ENCODE measurements at places on chromosomes 5 and 9.

DNA sequence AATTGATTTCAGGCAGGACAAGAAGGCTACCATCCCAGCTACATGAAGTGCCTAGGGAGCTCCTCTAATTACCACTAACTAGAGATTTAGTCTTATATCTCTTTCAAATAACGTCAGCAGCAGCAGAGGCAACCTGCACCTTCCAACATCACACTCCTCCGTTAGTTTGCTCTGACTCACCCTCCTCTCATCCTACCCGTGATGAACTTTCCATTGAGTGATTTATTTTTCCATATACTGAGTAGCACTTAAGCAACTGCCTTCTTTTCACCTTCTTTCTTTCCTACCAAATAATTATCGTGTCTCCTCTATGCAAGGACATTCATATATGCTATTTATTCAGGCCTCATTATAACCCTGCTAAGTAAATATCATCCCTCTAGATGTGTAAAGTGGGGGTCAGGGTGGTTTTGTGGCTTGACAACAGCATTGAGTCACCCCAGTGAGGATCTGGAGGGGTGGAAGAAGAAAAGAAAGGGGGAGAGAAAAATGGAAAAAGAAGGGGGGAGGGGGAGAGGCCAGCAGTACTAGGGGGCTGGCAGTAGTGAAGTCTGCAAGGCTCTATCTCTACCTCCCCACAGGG lies 64.6 kb upstream of the CAST start:
- DNase-seq: no peak

DNA sequence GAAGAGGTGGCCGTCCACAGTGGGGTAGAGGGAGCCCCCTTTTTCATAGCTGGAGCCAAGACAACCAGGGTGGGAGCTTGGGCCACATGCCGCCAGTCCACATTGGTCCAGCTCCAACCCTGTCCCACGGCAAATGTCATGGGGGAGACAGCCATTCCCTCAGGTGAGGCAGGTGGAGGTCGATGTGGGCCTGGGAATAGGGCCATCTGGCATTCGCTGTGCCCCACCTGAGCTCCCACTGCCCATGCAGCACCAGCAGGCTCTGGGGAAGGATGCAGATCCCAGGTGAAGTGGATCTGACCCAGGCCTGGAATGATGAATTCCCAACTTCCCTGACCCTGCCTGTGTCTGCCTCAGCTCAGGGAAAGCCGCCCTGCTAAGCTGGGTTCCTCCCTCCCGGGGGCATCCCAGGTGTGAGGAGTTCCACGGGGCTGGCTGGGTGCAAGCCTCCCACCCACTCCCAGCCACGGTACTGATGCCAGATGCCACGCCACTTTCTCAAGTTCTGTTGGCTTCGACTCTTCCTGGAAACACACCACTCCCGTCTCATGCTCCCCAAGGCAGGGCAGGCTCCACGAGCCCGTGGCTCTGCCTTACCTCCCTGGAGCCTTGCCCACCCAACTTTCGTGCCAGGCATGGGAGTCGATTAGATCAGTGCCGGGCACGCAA lies 25.2 kb upstream of the FCN2 start:
- no peak for DNase-seq

DNA sequence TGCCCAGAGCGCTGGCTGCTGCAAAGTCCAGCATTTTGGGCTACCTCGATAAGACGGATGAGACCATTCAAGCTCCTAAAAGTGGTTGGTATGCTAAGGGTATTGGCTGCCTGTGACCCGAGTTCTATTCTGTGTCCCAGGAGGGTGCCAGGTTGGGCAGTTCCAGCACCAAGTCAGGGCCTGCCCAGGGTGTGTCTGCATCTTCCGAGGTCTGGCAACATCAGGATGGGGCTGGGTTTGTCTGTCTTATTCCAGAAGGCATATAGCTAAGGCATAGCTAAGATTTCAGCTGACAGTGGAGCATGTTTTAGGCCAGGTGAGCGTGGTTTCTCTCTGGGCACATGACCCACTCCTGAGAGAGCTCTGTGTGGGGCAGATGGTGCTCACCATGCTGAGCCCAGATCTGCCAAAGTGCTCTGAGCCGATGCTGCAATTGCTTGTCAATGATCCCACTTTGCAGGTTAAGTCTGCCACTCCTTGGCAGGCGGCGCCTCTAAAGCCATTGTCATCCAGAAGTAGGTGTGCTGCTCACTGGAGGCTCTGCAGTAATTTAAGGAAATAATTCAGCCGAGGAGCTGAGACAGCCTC lies 7.8 kb downstream of the SLC9A3 start:
- DNase-seq: no peak

- DNase-seq: no peak
Measured at GRCh38 chr5:155136216-155136850, 122.8 kb downstream of the KIF4B start.

GRCh38 chr9:38675831-38676230 lies 44.1 kb downstream of the FAM240B start:
- no peak for DNase-seq

Measured in AG09309 (cell line).